ENCODE measurements at places on chromosomes 6 and 20.

DNA sequence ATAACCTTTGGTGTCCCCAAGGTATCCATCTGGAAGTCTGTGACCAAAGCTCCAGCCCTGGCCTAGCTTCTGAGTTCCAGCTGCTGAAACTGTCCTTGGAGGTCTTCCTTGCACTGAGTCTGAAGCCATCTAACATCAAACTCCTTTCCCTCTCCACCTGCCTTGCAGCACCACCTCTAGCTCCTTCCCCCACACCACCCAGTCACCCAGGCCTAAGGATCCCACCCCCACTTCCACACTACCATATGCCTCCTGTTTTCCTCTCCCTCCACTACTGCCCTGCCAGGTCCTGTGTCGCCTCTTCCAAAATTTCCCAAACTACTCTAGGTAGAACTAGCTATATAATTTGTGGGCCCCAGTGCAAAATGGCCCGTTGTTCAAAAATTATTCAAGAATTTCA, 10.8 kb upstream of the MATN4 start:
- DNase-seq = no peak

GRCh38 chr6:140176306-140176705, 801.9 kb upstream of the CITED2 start:
- DNase-seq = no peak

DNA sequence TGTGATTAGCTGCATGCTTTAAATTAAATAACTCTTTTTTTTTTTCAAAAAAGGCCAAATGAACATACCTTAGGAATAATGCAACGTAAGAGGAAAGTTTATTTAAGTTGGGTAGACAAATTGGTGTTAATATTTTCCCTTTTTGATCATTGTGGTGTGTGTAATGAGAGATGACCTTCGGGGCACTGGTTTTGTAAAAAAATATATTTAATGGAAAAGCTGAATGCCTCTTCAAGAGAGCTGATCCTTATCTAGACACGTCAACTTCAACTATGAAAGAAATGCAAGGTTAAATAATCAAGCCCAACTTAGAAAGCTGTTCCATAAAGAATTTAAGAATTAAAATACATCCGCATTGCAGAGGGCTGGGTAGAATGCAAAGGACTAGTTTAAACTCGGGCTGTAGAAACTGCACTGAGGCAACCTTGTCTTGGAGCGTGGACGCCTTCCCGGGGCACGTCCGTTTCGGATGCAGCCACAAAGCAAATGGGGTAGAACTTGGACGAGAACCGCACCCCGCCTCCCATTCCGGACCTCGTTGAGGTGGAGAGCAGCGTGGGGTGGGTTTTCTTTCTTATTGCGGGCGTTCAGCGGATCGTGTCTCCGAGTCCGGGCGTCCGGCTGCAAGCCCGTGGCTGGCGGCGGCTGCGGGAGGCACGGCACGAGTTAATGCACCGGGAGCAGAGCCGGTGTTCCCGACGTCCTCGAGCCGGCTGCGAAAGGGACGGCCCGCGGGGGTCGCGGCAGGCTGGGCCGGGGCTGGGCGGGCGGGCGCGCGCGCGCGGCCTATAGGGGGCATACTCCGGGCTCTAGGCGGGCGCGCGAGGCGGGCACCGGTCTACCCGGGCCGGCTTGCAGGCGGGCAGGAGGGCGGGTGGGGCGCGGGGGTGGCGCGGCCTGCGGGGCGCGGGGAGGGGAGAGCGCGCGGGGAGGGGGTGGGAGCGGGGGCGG, 1.9 kb downstream of the JARID2 start:
- DNase-seq = peak; percentile 66

DNA sequence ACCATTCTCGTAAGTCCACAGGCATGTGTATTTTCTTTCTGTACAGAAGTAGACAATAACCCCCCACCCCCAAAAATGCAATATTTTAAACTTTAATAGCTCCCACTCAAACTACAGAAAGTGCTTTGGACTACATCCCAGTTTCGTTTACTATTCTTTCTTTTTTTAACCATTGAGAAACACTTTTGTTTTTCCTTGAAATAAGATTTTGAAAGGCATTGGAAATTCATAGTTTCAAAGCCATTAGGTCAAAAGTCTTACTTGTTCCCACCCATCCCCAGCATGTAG, 140.0 kb downstream of the KIF16B start:
- DNase-seq = no peak

GRCh38 chr6:126696921-126697693, 357.2 kb downstream of the CENPW start:
- no peak for DNase-seq

GRCh38 chr6:57087916-57088315, 2.1 kb upstream of the ZNF451 start:
- DNase-seq = no peak

DNA sequence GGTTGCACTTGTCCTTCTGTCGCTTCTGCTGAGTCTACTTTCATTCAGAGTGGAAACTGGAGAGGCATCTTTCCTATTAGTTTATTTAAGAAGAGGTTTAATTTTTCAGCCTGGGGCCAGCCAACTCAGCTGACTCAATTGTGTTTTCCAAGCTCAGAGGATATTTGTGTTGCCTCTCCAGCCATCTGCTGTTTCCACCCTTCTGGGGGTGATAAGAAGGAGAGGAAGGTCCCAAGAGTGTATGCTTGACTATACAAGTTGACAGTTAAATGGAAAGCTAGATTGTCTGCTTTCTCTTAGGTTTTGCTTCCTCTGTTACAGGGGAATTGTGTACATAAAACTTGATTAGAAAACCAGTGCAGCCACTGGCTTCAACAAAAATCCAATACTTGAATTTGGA, 3.0 kb downstream of the PSMF1 start:
- DNase-seq = no peak

DNA sequence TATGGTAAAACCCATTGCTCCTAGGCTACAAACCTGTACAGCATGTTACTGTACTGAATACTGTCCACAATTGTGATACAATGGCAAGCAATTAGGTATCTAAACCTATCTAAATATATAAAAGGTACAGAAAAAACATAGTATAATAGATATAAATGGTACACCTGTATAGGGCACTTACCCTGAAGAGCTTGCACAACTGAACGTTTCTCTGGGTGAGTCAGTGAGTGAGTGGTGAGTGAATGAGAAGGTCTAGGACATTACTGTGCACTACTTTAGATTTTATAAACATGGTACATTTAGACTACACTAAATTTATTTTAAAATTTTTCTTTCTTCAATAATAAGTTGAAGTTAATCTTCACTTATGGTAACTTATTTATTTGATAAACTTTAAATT, 119.9 kb upstream of the CEP85L start:
- DNase-seq = no peak

GRCh38 chr20:38111366-38112232, 53.5 kb downstream of the TGM2 start:
- no peak for DNase-seq

- DNase-seq = no peak
These were observed 1.8 kb downstream of the RBCK1 start for GRCh38 chr20:409697-410559.

- DNase-seq = no peak
These were observed 142.4 kb downstream of the FNDC1 start for GRCh38 chr6:159311618-159312017.

DNA sequence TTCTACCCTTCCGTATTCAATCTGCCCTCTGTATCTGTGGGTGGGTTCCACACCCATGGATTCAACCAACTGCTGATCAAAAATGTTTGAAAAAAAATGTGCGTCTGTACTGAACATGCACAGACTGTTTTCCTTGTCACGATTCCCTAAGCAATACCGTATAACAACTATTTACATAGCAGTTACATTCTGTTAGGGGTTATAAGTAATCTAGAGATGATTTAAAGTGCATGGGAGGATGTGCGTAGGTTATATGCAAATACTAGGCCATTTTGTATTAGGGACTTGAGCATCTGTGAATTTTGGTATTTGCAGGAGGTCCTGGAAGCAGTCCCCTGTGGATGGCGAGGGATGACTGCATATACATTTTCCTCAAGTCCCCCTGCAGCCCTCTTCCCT, 486.9 kb downstream of the PREX1 start:
- DNase-seq = no peak

DNA sequence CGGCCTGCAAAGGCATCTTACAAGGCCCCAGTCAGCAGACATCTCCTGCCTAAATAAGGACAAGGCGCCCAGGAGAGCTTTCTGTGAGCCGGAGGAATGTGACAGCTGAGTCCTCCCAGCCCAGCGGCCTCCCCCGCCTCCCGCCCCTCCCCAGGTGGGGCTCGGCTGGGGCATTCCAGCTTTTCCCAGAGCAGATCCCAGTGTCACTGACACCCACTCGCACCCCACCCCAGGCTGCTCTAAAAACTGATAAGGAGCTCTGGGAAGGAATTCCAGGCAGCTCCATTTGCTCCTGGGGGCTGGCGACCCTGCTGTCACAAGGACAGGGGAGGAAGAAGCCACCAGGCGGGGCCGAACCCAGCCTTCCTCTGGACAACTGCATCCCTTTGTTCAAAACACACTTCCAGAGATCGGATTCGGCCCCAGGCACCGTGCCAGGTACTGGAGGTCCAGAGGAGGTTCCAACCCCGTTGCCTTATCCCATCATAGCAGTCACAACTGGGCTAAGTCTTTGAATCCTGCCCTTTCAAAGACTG, 49.7 kb downstream of the JPH2 start:
- peak; percentile 64 for DNase-seq

GRCh38 chr6:66508433-66508832, 801.4 kb upstream of the EYS start:
- DNase-seq = no peak

GRCh38 chr20:15332711-15333160, 995.3 kb upstream of the FLRT3 start:
- DNase-seq = no peak

GRCh38 chr20:20690676-20691476, 21.6 kb downstream of the RALGAPA2 start:
- DNase-seq = no peak

GRCh38 chr20:36726168-36726567, 19.7 kb downstream of the NDRG3 start:
- no peak for DNase-seq

DNA sequence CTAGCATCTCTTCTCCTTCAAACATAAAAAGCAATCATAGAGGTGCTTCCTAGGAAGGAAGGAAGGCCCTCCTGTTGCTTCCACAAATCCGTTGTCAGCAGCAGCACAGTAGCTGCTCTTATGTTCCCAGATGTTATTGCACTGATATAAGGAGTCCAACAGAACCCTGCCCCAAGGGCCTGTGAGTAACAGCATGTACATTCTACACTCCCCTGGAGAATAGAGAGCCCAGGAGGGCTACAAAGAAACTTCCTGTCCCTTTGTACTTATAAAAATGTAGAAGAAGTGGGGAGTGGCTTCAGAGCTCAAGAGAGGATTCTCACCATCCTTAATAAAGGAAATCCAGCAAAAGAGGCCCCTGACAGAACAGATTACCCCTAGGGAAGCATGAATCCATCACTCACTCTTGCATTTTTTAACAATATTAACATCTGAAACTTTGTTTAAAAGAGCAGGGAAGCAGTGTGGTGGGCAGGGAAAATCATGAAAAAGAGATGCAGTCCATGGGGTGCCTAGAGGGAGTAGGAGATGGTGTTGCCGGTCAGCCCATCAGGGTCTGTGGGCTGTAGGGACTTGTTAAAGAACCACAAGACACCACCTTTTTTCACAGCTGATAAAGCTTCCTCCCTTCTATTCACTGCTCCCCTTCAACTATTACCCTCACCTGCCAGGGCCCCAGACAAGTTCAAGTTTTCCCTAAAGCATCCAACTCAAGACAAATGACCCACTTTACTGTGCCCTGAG, 104.5 kb upstream of the ADGRF1 start:
- DNase-seq = no peak

DNA sequence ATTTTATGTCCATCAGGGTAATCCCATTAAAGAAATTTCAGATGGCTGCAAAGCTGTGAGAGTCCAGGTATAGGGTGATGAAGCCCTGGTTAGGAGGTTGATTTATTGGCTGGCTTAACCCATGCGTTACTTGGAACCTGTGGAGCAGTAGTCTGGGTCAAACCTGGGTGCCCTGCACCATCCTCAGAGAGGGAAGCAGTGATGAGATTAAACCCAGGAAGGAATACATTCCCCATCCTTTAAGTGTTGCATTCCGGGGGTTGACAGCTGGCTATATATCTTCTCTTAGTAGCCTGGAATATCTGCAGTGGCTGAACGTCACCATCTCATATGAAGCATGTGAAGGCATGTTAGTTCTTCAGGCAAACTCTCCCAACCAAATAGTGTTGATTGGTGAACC, 44.9 kb upstream of the JAG1 start:
- no peak for DNase-seq

- DNase-seq = no peak
These were observed 59.5 kb upstream of the ARMH2 start for GRCh38 chr6:24858177-24858653.

DNA sequence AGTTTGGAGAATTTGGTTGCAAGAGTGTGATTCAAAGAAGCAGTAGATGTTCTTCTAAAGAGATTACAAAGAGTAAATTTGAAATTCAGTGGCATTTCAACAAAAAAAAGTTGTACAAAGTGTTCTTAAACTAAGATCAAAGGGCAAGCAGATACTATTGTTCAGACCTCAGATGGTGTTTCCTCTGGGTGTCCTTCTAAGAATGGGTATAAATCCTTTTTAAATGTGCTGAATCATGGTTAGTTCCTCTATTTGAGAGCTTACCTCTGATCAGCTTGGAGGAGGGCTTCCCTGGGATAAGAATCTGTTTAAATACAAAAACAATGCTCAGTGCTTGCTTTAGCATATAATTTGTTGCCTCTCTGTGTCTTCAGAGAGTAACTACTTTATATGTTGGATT, 6.3 kb downstream of the BMP6 start:
- no peak for DNase-seq

- DNase-seq = no peak
These were observed 143.4 kb downstream of the ADGRB3 start for GRCh38 chr6:68778356-68779020.

GRCh38 chr6:125307964-125308615, 6.3 kb upstream of the HDDC2 start:
- no peak for DNase-seq

DNA sequence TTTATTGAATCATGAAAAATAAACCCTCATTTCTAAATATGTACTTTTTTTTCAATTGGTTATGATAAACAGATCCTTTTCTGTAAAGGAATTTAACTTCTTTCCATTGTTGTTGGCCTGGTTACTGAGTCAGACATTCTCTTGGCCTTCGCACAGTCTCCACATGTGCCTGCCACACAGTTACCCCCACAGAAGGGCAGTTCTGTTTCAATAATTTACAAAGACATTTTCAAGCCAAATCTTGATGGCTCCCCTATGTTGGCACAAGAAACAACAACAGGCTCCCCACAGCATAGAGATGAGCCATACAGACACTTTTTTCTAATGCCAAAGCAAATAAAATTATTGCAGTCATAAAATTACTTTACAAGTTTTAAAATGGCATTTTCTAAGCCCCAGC, 55.6 kb upstream of the BEND6 start:
- DNase-seq = no peak

DNA sequence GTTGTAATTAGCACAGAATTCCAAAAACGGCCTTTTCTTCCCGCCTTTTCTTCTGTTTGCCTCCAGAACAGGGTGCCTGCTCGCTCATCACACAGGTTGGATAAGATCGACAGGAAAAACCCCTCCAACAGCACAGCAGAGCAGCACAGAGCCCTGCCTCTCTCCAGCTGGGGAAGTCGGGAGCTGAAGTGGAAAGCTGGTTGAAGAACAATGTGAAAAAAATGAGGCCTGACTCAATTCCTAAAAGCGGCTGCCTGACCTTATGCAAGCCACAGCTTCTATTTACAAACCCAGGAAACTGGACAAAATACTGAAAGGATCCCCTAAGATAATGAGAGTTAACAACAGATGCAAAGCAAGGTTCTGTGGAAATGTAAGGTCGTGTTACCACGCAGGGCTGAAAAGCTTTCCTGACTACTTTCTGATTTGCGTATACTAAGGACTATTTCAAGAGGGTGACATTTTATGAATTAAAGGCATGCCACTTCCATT, 116.9 kb downstream of the TTLL2 start:
- no peak for DNase-seq

- no peak for DNase-seq
These were observed 11.4 kb upstream of the VEGFA start for GRCh38 chr6:43758617-43759050.

All from left cardiac atrium (tissue), 4 donors.